Activated CD8-positive, alpha-beta memory T cell treated with anti-CD3 and anti-CD28 coated beads, Interleukin-2, amount 50 U/mL, for 4 hours (primary cell): ENCODE measurements at places on chromosomes 5 and 9.

GRCh38 chr5:59025734-59026133 lies 442.9 kb downstream of the RAB3C start:
- DNase-seq: no peak

DNA sequence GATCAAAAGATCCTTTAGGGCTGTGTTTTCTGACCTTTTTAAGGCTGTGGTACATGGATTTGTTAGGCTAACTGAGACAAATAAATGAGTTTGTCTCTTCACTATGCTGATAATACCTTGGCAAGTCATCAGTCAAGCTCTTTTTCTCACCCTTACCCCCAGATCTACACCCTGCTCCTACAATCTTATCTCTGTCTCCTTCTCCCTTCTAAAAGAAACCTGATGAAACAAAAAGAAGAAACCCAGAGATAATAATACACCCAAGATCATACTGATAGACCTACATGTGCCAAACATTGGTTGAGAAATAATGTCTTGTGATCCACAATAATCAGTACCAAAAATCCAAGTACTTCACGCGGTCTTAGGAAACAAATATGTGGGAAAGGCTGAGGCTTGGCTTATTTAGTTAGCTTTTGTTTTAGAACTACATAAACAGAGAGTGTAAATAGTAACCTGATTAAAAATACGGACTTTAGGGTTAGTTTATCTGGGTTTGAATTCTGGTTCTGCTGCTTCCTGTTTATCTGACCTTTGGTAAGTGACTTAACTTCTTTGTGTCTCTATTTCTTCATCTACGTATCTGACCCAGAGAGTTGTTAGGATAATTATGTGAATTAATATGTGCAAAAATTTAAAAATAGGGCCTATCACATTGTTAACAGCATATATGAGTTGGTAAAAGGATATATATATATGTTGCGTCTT lies 24.8 kb upstream of the PDCD1LG2 start:
- no peak for DNase-seq

- no peak for DNase-seq
Measured at GRCh38 chr9:36928670-36929349, 105.3 kb downstream of the PAX5 start.

GRCh38 chr9:36470643-36471290 lies 70.7 kb upstream of the RNF38 start:
- DNase-seq: peak; percentile 59

GRCh38 chr5:7546555-7546954 lies 150.6 kb downstream of the ADCY2 start:
- no peak for DNase-seq

DNA sequence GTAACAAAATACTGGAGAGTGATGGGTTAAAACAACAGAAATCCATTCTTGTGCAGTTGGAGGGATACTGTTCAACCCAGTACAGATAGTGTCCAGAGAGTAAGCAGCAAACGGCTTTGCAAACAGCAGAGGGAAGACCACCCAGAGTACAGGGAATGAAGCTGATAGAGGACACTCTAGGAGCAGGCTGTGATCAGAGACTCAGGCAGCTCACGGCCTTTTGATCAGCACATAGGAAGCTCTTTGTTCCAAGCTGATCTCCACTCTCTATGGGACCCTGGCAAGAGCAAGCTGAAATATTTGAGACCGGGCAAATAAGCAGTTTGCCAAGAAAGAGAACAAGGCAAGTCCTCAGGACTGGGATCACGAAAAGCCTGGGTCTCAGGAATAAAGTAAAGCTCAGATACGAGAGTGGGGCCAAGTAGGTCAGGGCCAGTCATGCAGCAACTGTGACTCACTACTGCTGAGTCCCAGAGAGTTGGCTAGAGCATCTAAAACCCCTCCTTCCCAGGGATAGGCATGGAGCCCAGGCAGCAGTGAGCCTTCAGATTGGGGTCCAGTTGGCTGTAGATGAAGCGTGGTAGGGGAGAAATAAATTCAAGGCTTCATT lies 52.4 kb downstream of the MELK start:
- DNase-seq: no peak

- no peak for DNase-seq
Measured at GRCh38 chr5:61370506-61370905, 38.4 kb downstream of the ZSWIM6 start.

- no peak for DNase-seq
Measured at GRCh38 chr9:32258482-32258881, 126.0 kb upstream of the ACO1 start.

- DNase-seq: peak; percentile 24
Measured at GRCh38 chr5:10701567-10702039, 59.4 kb downstream of the DAP start.

DNA sequence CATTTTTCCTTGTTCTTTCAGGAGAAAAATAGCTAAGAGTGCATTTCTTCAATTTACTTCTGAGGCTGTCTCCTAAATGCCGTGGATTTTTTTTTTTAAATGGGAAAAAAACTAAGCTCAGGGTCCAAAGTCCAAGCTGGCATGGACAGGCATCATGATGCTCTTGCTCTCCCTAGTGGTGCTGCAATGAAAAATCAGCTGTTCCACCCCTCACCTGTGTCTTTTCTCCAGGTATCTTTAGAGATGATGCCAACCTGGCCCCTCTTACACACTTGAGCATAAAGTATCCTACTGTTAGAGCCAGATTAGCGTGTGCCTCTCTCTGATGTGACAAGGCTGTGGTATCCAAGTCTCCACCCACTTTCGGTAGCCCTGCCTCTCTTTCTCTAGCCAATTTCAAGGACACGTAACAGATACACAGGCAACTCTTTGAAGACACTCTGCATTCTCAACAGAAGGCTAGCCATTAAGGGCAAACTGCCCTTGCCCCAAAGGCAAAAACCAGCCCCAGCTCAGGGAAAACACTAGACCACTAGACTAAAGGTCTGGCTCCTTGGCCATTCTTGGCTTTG lies 208.8 kb downstream of the SAXO1 start:
- DNase-seq: no peak

DNA sequence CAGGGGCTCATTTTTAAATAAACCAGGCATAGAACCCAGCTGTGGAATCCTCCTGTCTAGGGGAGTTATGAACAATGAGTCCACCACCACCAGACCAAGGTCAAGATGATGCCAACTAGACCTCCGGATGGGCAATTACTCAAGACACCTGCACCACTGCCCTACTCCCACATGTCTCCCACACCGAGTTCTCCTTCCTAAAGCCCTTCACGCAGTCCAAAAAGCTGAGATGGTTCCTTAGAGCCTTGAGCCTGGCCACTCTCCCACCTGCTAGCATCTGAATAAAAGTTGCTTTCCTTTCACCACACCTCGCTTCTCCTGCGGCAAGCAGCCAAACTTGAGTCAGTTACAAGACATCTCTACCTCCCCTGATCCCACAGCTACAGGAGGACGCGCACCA lies 15.4 kb upstream of the PPP1R26 start:
- no peak for DNase-seq

- no peak for DNase-seq
Measured at GRCh38 chr9:121218357-121219027, 16.8 kb upstream of the RAB14 start.

- no peak for DNase-seq
Measured at GRCh38 chr5:181281984-181282316, 21.0 kb upstream of the TRIM52 start.

GRCh38 chr9:638152-638551 lies 203.3 kb upstream of the DMRT1 start:
- no peak for DNase-seq

GRCh38 chr5:159096243-159096923 lies 3.3 kb downstream of the EBF1 start:
- no peak for DNase-seq

DNA sequence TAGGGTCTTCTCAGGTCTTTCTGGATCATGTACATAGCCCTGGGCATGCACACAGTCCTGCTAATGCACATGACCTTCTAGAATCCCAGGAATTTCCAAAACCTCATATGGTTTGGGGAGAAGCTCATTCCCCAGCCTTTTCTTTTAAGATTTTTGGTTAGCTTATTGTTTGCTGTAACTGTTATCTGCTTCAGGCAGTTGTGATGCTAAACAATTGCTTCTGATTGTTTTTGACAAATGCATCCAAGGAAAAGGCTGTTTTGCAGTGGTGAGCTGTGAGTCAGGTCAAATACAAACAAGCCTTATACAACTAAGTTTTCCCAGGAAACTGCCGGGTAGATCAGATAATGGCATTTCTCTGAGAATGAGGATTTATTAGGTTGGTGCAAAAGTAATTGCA lies 32.7 kb downstream of the SMC5 start:
- DNase-seq: no peak

DNA sequence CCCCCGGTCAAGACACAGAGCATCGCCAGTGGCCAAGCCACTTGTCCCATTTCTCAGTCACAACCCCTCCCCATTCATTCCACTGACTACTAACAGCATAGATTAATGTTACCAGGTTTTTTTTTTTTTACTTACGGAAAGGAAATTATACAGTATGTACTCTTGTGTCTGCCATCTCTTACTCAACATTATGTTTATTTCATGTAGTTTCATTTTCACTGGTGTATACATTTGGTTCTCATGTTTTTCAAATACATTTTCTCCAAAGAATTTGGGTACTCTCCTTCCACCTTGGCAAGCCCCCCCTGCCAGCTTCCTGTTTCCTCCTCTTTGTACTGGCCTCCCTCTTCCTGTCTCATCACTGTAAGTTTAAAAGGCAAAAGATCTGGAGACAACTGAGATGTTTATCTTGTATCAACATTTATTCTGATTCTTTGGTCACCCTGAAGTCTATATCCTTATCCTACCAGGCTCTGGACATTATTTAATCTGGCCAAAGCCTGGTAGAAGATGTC lies 207.3 kb downstream of the SAXO1 start:
- no peak for DNase-seq

DNA sequence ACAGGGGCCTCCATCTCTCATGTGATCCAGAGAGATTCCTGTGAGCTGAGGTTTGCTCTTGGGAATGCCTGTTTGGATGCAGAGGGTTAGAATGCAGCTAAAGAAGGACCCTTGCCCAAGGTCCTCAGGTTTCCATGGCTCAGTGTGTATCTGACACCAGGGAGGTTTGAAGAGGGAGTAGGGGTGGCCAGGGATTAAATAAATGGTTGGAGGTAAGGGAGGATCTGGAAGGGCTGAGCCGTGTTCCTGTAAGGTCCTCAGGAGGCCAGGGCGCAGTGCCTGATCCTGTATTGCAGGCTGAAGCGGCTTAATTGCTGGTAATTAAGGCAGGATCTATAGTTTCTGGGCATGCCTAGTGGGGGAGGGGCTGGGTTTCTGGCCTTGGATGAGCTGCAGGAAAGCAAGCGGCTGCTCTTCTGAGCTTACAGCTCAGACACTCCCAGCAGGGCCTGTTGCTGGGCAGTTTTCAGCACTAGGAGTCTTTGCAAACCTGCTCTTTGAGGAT lies 41.5 kb upstream of the MAP1B start:
- DNase-seq: no peak

DNA sequence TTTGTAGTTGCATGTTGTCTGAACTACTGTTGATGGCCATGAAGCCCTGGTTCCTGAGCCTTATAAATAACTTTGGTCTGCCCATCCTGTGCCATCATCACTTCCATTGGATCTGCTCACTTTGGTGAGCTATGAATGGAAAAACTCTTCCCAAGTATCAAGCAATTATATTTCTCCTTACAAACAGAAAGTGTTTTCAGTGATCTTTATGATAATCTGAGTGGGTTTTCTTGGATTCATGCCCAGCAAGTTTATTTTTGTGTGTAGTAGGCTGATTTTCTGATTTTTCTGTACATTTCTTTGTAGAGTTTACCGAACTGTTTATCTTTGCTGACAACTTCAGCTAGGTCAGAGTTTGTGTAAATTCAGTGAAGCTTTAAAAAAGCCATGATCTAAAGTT lies 31.0 kb downstream of the CAMK4 start:
- DNase-seq: no peak

- DNase-seq: no peak
Measured at GRCh38 chr5:107519900-107520354, 150.8 kb downstream of the EFNA5 start.

GRCh38 chr5:170551622-170552021 lies 47.8 kb downstream of the KCNIP1 start:
- no peak for DNase-seq

GRCh38 chr5:87752362-87752761 lies 339.6 kb upstream of the CCNH start:
- DNase-seq: no peak

- no peak for DNase-seq
Measured at GRCh38 chr5:110441035-110441434, 285.4 kb downstream of the TMEM232 start.
